ENCODE measurements at places on chromosomes 11 and 22. TPM values are rescaled to one million over a fixed set of nuclear protein-coding genes. Genes with fewer than 3 reads are reported as not detected.

Gene SLC22A6
- not detected for total RNA-seq

Gene APOA4
- not detected for total RNA-seq

Gene HOATZ
- not detected for total RNA-seq

Gene SF3A1
- total RNA-seq: 14.3 TPM

Gene PMM1
- 16.1 TPM for total RNA-seq

Gene IGLL5
- not detected for total RNA-seq

Gene ANO1
- not detected for total RNA-seq

Gene LUZP2
- total RNA-seq: 8.0 TPM

Gene KLHL35
- total RNA-seq: 2.9 TPM

Gene PRR5L
- total RNA-seq: 23.2 TPM

Gene HNRNPUL2
- total RNA-seq: 14.3 TPM

Gene PATE3
- total RNA-seq: not detected

Gene VSIG10L2
- total RNA-seq: not detected

Gene UPK3A
- total RNA-seq: not detected

Gene WBP2NL
- 0.60 TPM for total RNA-seq

Gene DGCR6
- 1.8 TPM for total RNA-seq

Gene SLC22A9
- total RNA-seq: not detected

Gene EFEMP2
- 91.1 TPM for total RNA-seq

Gene RASL10A
- total RNA-seq: not detected

Gene DEPDC7
- 8.9 TPM for total RNA-seq

Gene TRIM48
- total RNA-seq: not detected

Gene CSF2RB
- under 0.01 TPM for total RNA-seq

Gene OR6A2
- 0.30 TPM for total RNA-seq

Gene PTGDR2
- 0.05 TPM for total RNA-seq

Gene PATE4
- total RNA-seq: not detected

Gene VPREB1
- total RNA-seq: not detected

Gene SLC15A3
- 4.0 TPM for total RNA-seq

Gene EIF3M
- 645 TPM for total RNA-seq

Gene CRYBB1
- total RNA-seq: not detected

Gene KCNJ11
- total RNA-seq: not detected

Gene KRTAP5-1
- not detected for total RNA-seq

Gene CHRM1
- total RNA-seq: not detected

Gene C11orf71
- 2.3 TPM for total RNA-seq

Gene MS4A15
- total RNA-seq: not detected

Gene GRAP2
- not detected for total RNA-seq
